SIG-M5 (cell line): ENCODE measurements at places on chromosomes 16 and 17.

GRCh38 chr16:61721544-61721943, 314.7 kb downstream of the CDH8 start:
- no peak for DNase-seq

- no peak for DNase-seq
Measured at GRCh38 chr16:30066761-30067583, 1.4 kb downstream of the ALDOA start.

GRCh38 chr17:74430706-74431567, 951 bp upstream of the GPRC5C start:
- DNase-seq: no peak

DNA sequence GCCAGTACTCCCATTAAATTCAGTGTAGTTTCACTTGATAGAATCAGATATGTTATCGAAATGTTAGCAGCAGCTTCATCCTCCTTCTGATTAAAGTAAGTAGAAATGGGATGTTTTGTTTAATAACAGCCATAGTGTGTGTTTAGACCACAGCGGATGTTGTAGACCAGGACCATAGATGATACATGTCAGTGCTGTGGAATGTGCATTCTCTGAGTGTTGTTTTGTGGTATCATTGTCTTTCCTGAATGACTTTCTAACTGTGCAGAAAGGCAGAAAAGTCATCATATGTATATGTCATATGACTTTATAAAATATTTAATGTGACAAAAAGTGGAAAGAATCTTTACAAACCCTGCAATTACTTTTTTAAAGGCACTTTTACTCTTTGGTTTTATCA, 55.6 kb downstream of the CYLD start:
- no peak for DNase-seq

DNA sequence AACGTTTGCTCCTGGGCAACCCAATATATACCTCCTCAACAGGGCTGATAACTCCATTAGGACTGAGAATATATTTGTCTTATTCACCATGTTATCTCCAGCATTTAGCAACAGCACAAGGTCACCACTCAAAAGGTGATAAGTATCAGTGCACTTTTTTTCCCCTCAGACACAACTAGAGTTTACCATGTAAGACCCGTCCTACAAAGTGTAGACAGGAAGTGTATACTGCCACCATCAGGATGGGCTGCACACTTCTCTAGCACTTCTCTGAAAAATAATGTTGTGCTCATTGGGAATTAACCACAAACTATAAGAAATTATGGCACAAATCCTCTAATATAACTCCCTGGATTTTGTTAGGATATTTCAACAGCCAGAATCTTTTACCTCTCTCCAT, 5.7 kb upstream of the VAT1L start:
- DNase-seq: no peak

- no peak for DNase-seq
Measured at GRCh38 chr16:1101573-1102332, 5.7 kb upstream of the C1QTNF8 start.

- no peak for DNase-seq
Measured at GRCh38 chr17:43020789-43021740, 1.1 kb downstream of the VAT1 start.

GRCh38 chr17:37358098-37358829, 17.5 kb upstream of the C17orf78 start:
- no peak for DNase-seq
